ENCODE measurements at places on chromosomes 1 and 21.

DNA sequence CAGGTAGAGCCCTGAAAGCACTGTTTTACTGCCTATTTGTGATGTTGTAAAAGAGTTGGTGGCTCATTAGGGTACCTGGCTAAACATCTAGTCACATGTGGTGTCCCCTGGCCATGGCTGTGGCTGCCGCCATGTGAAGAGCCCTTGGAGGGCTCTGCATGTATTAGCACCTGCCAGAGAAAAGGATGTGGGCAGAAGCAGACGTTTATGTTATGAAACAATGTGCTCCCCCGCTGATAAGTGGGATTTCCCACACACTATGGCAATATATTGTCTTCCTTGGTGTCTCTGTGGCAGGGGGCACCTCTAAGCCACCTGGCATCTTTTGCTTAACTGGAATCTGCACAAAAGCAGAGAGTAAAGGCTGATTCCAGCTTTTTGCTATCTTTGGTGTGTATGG, 9.6 kb downstream of the TENT5C start:
- no peak for DNase-seq

DNA sequence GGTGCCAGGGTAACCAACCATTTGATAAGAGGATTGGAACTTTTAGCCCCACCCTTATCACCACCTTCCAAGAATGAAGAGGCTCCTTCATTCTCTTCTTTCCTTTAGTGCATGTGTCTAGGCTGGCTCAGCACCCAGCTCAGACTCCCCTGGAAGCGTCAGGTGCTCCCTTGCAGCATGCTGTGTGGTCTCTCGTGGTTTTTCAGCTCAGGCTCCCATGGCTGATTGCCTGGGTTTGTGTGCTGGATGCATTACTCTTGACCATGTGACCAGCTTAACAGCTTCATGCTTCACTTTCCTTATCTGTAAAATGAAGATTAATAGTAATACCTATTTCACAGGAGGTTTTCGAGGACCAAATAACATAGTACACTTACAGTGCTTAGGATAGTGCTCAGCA, 198.4 kb downstream of the HHAT start:
- DNase-seq, result no peak

- no peak for DNase-seq
These were observed 127.8 kb downstream of the GRIK3 start for GRCh38 chr1:36906555-36906954.

GRCh38 chr21:15309721-15310120, 244.9 kb upstream of the NRIP1 start:
- DNase-seq, result no peak

- DNase-seq, result peak; percentile 67
These were observed 7.5 kb downstream of the TAF1A start for GRCh38 chr1:222582099-222582774.

- DNase-seq, result no peak
These were observed 16.6 kb downstream of the AK4 start for GRCh38 chr1:65164633-65165032.

DNA sequence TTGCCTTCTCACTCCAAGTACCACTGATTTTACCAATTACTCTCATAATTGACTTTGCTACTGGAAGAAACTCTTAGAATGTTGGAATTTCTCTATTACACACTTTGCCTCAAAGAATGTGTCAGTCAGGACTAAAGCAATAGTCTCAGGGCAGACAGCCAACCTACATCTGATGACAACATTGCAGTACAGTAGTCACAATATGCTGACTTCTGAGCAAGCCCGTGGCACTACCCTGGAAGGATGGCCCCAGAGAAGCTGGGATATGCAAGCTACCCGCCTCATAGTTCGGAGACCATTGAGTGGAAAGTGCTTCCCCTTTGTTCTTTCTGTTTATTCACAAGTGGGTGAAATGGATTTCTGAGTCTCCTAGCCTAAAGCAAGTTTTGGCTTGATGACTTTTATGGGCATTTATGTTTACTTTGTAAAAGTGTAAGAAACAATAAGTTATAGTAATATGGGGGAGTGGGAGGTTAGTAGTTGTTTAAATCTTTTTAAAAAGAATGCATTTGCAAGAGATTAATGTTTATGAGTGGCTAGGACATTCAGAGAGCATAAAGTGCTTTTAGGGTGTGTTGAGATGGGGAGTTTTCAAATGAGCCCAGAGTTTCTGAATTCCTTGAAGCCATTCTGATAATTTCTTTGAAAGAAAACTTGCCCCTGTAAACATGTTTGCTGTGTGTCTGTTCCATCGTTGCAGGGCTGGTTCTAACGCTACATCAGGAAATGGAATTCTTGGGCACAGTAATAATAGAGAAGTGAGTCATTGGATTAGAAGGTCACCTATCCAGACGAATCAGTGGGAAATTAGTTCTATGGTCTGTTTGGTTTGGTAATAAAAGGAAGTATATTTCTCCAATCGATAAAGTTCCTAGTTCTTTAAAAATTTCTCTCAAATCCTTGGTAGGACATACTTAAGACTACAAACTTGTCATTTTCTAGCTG, 63.8 kb downstream of the LMO4 start:
- DNase-seq, result no peak

DNA sequence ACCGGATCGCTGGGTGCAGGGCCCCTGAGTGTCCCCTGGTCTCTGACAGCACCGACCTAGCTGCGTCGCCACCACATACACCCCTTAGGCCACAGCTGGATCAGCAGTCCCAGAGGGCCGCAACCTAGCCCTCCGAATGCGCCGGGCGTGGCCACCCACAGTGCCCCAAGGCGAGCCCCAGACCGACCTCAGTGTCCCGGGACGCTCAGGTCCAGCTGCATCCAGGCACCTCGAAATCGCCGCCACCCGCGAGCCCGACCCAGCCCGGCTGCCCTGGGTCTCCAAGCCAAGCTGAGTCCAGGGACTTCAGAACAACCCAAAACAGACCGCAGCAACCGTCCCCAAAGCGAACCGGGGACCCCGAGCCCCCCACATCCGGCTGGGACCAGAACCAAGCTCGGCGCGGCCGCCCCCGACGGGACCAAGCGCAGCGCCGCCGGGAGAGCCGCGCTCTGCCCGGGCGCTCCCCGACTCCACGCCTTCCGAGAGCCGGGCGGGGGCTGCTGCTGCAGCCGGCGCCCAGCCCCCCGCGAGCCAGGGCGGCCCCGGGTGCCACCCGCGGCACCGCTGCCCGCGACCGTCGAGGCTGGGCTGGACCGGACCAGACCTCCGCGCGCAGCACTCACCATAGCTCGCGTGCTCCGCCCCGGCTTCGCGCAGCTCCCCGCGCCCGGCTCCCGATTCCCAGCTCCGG, 54.6 kb upstream of the ECE1 start:
- no peak for DNase-seq

- no peak for DNase-seq
These were observed 104.4 kb upstream of the SERBP1 start for GRCh38 chr1:67534627-67535065.

GRCh38 chr1:38013227-38013622, 691 bp downstream of the UTP11 start:
- DNase-seq, result no peak

- DNase-seq, result no peak
These were observed 7.5 kb downstream of the CD55 start for GRCh38 chr1:207328908-207329440.

GRCh38 chr1:25799935-25800702, at the start of gene SELENON:
TSS of gene SELENON (plus strand) at chr1:25800193. CDS start at chr1:25800231, 38 bp downstream.
- peak; percentile 75 for DNase-seq

- DNase-seq, result no peak
These were observed 10.6 kb downstream of the S100A6 start for GRCh38 chr1:153525088-153525728.

GRCh38 chr1:154446292-154446691, 41.1 kb downstream of the IL6R start:
- peak; percentile 59 for DNase-seq

- no peak for DNase-seq
These were observed 13.6 kb downstream of the S100A11 start for GRCh38 chr1:152023221-152023620.

- DNase-seq, result peak; percentile 59
These were observed at the start of gene MANEAL for GRCh38 chr1:37793773-37794371. TSS of gene MANEAL (plus strand) at chr1:37793847. CDS start at chr1:37794183, 336 bp downstream.

GRCh38 chr1:118933051-118933781, 54.9 kb downstream of the TBX15 start:
- no peak for DNase-seq

GRCh38 chr1:21149430-21149854, 27.3 kb downstream of the EIF4G3 start:
- DNase-seq, result peak; percentile 78

GRCh38 chr1:168613038-168613451, 36.6 kb downstream of the XCL1 start:
- DNase-seq, result peak; percentile 51

DNA sequence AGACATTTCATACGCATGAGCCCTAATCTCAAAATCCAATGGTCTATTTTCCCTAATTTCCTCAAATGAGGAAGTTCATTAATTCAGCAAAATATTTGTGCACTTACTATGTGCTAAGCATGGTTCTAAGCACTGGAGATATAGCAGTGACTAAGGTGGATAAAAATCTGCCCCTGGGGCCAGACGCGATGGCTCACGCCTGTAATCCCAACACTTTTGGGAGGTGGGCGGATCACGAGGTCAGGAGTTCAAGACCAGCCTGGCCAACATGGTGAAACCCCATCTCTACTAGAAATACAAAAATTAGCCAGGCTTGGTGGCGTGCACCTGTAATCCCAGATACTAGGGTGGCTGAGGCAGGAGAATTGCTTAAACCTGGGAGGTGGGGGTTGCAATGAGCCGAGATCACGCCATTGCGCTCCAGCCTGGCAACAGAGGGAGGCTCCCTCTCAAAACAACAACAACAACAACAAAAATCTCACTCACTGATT, 4.3 kb upstream of the MIIP start:
- no peak for DNase-seq

DNA sequence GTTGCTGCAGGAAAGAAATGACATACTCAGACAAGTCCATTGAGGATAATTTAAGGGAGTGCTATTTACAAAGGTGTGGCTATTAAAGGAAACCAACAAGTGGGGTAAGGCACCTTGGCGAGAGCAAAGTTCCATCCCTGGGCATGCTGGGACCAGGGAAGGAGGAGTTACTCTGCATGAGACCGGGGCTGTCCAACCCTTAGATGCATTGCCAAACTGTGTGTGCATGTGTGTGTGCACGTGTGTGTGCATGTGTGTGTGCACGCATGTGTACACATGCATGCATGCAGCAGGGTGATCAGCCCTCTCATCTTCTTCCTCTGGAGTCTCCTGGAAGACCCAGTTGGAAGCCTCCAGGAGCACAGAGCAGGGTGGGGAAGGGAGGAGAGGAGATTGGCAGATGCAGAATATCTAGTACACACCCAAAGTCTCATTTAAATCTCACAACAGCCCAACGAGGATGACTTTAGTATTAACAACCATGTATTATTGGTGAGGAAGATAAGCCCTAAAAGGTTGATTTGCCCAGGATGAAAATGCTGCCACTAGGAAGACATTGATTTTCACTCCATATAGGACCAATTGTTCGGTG, 72.2 kb upstream of the CD34 start:
- no peak for DNase-seq

GRCh38 chr21:40454057-40454456, 392.9 kb downstream of the DSCAM start:
- no peak for DNase-seq

- no peak for DNase-seq
These were observed 16.1 kb downstream of the PRR9 start for GRCh38 chr1:153233448-153233847.

DNA sequence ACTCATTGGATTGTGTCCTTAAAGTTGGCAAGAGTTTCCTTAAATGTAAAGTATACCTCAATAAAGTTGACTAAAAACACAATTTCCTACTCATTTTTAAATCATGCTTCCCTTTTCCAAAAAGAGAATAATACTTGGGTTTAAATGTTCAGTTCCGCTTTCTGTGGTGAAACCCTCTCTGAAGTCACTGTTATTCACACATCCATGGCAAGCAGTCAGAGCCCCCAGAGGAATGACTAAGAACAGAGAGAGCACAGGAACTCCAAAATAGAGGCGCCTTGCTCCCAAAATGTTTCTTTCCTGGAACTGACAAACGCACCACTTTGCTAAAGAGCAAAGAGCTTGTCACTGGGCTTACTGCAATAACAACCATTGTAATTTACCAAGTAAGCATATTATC, 142.5 kb downstream of the TIAM1 start:
- no peak for DNase-seq

DNA sequence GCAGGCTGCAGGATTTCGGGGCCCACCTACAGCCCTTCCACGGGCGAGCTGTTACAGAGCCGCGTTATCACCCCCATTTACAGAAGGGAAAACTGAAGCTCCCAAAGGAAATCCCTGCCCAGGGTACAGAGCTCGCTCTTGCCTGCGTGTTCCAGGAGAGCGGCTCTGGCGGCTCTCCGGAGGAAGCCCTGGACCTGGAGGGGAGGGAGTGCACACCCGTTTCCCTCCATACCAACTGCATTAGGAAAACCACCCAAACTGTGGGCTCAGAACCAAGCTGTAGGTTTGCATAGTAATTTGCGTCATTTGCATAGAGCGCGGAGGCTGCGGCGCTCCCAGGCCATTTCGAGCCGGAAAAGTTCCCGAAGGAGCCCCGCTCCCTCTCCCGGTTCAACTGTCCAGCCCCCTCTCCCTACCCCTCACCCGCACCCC, 24.7 kb upstream of the ADGRB2 start:
- DNase-seq, result peak; percentile 71

DNA sequence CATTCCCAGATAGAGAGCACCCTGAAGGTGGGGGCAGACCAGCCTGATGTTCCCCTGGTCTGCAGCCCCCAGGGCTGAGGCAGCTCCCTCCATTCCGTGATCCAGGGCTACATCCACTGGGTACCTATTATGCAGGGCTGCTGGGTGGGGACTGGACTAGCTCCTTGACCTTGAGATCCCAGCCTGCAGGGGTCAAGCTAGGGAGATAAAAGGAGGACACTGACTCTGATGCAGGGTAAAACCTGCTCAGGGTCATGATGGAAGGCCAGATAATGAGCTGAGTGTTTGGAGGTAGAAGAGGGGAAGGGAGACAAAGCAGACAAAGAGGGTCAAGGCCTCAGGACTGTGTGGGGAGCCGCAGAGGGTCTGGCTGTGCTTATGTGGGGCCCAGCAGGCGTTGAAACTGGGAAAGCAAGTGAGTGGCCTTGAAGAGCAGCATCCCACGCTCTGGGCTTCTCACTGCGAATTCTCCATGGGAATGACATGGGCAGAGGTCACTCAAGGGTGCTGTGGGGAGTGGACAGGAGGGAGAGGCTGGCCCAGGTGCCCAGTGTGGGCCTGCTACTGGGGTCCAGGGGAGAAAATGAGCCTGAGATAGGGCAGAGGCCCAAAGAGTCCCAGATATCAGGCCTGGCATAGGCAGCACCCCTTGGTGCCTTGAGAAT, 9.7 kb downstream of the FOXO6 start:
- no peak for DNase-seq

All from mesendoderm (in vitro differentiated cells).